A549 (cell line): ENCODE measurements at places on chromosomes 3 and 15. TPM values are rescaled to one million over a fixed set of nuclear protein-coding genes. Genes with fewer than 3 reads are reported as not detected.

The KIF15 gene
- polyA plus RNA-seq: 7.7 to 8.7 TPM (median 8.4 TPM) in 3 replicates

The DPPA2 gene
- polyA plus RNA-seq: not detected in 3 replicates

The SUSD5 gene
- polyA plus RNA-seq: 1.7 to 2.0 TPM (median 2.0 TPM) in 3 replicates

The DUSP7 gene
- polyA plus RNA-seq: 4.8 TPM in 3 replicates

The TRIM59 gene
- polyA plus RNA-seq: 12.1 to 13.6 TPM (median 12.6 TPM) in 3 replicates

The LINGO1 gene
- polyA plus RNA-seq: 2.9 to 3.5 TPM (median 3.3 TPM) in 3 replicates

The GOLGA6L7 gene
- polyA plus RNA-seq: not detected in 3 replicates

The PFN2 gene
- polyA plus RNA-seq: 201 to 231 TPM (median 222 TPM) in 3 replicates

The EOMES gene
- 0.74 to 1.0 TPM (median 0.84 TPM) in 3 replicates for polyA plus RNA-seq

The SCN11A gene
- 0.01 TPM in 1 of 3 replicates, not detected in the others for polyA plus RNA-seq

The C3orf49 gene
- not detected in 3 replicates for polyA plus RNA-seq

The MEX3B gene
- 3.0 to 4.6 TPM (median 4.2 TPM) in 3 replicates for polyA plus RNA-seq

The THRB gene
- 2.2 to 2.3 TPM (median 2.3 TPM) in 3 replicates for polyA plus RNA-seq

The ZNF860 gene
- polyA plus RNA-seq: 1.3 to 1.6 TPM (median 1.6 TPM) in 3 replicates

The SI gene
- not detected in 3 replicates for polyA plus RNA-seq

The CDHR4 gene
- 0.52 to 1.1 TPM (median 0.66 TPM) in 3 replicates for polyA plus RNA-seq

The SHC4 gene
- 0.08 to 0.30 TPM (median 0.20 TPM) in 3 replicates for polyA plus RNA-seq

The EFCC1 gene
- not detected in 3 replicates for polyA plus RNA-seq

The SLC41A3 gene
- 17.3 to 20.0 TPM (median 18.9 TPM) in 3 replicates for polyA plus RNA-seq

The EPHA3 gene
- not detected in 3 replicates for polyA plus RNA-seq
